ENCODE measurements at places on chromosomes 6 and 20. TPM values are rescaled to one million over a fixed set of nuclear protein-coding genes. Genes with fewer than 3 reads are reported as not detected.

The LY6G6C gene
- total RNA-seq, result not detected

The FAM209A gene
- total RNA-seq, result not detected

The PRL gene
- total RNA-seq, result not detected

The ZNF133 gene
- 17.1 TPM for total RNA-seq

The TCF21 gene
- not detected for total RNA-seq

The SULF2 gene
- 277 TPM for total RNA-seq

The HMGN4 gene
- 71.0 TPM for total RNA-seq
